ENCODE measurements at places on chromosomes 7 and 10.

DNA sequence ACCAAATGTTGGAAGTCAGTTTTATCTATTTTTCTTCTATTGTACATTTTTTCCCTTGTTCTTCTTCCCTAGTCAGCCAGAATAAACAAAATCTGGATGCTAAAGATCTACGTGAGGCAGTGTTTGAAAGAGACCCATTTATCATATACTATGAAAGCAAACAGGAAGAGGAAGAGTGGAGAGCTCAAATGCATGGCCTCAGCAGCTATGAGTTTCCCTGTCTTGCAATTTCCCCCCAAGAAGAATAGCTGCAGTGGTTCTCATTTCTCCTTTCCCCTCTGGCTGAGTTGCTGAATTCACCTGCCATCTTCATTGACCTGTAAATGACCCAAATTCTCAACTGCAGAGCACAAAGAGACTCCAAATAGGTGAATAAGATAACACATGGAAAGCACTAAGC is 347.1 kb upstream of the NRP1 start:
- no peak for DNase-seq

- DNase-seq: no peak
Measured at GRCh38 chr7:158559356-158559755, 28.3 kb downstream of the PTPRN2 start.

DNA sequence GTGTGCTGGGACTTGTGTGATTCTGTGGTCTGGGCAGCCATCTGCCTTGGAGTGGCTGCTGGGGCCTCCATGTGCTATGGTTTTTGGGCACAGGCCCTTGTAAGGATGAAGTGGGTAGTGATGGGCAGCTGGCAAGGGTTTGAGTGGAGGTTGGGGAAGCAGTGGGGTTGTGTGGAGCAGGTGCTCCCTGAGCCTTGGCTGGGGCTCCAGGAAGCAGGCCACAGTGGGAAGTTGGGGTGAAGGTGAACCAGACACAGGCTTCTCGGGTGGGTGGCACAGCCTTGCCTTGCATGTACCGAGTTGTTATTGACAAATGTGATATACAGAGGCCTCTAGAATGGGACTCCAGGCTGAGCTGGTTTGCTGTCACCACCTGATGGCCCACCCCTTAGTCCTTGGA is 82.3 kb downstream of the ADCY1 start:
- no peak for DNase-seq

GRCh38 chr10:43793704-43794103 is 145.0 kb upstream of the ZNF32 start:
- DNase-seq: no peak

DNA sequence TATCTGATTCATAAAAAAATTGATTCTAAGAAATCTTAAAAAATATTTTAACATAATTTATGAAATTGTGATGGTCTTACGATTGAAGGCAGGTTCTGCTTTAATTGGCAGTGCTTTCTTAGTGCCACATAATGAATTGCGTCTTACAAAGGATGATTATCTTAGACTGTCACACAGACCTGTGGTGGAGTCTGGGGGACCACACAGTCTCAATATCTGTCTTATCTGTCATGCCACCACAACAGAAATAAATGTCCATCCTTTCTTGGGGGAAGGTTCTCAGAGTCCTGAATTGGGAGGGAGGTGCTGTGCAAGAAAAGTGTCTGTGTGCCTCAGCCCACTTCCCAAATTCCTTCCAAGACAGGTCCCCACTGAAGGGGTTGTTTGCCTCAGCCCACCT is 34.0 kb downstream of the ZDHHC6 start:
- no peak for DNase-seq

Measured in activated T-cell treated with anti-CD3 and anti-CD28 coated beads, Interleukin-2, amount 50 U/mL, for 48 hours (primary cell).